T-helper 2 cell (primary cell): ENCODE measurements at places on chromosomes 7 and 10.

- DNase-seq = no peak
Observed at GRCh38 chr10:124595143-124595883, 133.7 kb downstream of the LHPP start.

- no peak for DNase-seq
Observed at GRCh38 chr10:4227586-4227985, 442.6 kb upstream of the KLF6 start.

- DNase-seq = no peak
Observed at GRCh38 chr10:100816671-100817070, 71.3 kb downstream of the PAX2 start.

- no peak for DNase-seq
Observed at GRCh38 chr7:37287131-37287855, 161.4 kb downstream of the ELMO1 start.

DNA sequence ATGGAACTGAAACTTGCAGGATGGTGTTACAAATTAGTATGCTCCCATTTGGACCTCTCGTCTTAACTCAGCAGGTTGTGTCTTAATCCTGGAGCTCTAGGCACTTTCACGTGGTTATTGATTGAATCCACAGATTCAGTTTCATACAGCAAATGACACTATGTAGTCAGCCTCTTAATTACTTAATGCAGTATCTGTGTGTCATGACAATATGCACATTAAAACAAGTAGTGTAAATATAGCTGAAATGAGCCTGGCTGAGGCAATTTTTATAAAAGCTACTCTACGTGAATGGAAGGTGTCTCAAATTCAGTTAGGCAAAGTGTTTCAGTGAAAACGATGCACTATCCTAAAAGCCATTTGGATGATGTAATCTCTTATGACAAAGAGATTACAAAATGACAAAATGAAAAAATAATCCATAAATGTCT is 86.8 kb downstream of the CD36 start:
- DNase-seq = no peak

DNA sequence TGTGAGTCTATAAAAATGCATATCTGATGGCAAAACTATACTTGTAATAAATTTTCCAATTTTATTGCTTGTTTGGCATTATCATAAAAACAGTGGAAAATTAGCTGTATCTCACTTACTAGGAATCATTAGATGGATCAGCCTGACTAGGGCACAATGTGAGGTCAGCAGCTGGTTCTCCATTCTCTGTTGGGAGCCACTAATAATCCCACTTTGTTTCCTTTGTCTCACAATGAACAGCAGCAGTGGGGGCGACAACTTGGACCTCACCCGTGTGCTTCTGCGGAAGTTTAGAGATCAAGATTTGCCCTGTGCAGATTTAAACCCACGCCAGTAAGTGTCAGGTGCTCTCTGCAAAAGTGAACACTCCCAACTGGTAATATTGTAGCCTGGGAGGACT is 295.5 kb downstream of the ABCA13 start:
- DNase-seq = no peak

DNA sequence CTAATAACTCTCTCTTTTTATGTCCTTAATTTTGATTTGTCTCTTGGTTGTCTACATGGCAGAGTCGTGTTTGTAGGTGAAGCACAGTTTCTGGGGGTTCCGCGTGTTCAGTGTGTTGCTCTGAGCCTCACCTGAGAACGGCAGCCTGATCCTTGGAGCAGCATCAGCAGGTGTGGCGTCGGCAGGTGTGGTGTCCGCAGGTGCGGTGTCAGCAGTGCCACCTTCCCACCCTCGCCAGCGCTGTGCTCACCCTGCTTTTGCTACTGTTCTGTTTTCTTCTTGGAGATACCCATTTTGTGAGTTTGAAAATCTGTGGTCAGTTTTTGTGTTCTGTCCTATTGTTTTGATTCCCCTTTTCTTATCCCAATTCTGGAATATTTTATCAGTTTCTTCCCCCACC is 406.6 kb downstream of the GLRX3 start:
- no peak for DNase-seq

DNA sequence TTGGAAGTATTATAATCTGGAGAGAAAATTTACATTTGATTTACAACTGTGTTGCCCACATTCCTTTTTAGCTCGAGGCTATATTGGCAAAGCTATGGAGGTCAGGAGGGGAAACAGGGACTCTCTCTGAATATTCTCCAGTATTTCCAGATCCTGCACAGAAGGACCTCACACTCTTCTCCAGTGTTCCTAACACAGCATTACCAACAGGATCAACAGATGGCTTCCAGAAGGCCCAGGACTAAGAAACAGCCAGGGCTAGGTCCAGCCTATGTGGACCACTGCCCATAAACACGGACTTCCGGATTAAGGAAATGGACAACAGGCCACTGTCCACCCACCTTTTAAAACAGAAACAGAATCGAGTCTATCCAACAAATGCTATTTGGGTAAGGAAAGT is 65.3 kb downstream of the CHCHD3 start:
- no peak for DNase-seq

DNA sequence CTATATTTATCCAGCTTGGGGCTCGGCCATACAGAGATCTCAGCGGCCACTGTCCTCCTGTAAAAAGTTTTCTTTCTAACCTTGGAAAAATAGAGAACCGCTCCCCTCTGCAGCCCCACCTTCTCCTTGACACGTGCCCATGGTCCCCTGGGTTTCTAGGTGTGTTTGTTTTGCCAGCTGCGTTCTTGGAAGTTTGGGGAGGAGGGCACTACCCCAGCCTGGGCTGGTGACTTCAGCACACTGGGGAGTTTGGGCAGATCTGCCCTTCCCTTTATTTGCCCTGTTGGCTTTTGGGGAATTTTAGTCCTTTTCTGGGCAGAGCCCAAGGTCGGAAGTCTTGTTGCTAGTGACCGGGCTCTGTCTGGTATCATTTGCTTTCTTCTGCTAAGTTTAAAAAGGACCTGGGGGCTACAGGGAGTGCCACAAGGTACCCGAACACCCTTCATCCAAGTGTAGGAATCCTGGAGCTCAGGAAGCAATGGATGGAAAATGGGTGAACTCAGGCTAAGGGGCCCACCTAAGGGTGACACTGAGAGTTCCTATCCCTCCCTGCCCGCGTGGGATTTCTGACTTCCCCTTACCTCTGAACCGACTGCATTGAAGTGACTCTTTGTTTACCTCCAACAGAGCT is 1.7 kb downstream of the ADAMTS14 start:
- no peak for DNase-seq

GRCh38 chr7:114158275-114158674 is 239.5 kb upstream of the PPP1R3A start:
- DNase-seq = no peak

- no peak for DNase-seq
Observed at GRCh38 chr10:14220026-14220425, 110.7 kb downstream of the FRMD4A start.

GRCh38 chr7:22216832-22217475 is 140.0 kb downstream of the RAPGEF5 start:
- no peak for DNase-seq

GRCh38 chr7:113606325-113606724 is 312.5 kb downstream of the PPP1R3A start:
- DNase-seq = no peak

DNA sequence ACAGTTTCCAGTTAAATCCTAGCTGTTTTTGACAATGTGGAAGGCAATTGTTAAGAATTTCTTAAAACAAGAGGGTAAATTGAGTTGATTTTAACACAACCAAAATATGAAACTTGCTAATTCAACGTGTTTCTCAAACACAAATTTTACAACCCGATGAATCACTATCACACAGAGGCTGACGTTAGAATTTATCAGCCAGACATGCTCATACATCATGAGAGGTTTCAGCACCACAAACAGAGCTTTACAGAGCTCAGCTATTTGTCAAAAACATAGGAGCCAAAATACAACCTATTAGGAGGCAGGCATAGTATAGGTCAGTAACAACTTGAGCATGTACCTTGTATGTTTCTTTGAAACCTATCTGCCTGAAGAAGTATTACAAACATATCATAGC is 36.1 kb downstream of the LRRN3 start:
- no peak for DNase-seq

DNA sequence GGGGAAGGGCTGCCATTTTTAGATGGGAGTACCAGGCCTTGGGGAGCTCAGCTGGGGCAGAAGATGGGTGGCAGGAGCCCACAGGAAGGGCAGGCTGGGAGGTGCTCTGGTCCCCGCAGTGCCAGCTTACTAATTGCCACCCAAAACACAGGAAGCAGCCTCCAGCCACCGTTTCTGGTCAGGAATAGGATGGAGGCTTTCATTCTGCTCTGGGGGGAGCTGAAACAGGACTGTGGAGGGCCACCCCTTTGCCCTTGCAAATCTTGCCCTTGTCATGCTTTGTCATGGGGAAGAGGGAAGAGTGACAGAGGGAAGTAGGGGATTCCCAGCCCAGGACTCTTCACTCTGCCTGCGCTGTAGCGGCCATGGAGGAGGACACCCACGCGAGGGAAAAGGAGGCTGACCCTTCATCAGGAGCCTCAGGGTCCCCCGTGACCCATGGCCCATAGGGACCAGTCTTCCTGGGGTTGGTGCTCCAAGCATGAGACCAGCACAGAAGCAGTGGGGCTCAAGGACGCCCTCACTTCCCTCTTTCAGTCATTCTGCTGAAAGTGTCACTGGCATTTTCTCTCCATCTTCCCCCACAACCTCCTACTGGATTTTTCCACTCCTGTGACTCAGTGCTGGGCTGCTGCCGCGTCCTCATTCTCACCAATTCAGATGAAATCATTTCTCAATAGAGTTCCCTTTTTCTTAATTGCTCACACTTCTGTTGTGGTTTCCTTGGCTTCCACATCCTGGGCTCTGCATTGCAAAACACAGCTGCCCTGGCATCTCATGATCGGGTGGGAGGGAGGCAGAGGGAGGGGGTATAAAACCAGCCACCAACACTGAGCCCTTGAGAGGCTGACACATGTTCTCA is 61.9 kb downstream of the MKI67 start:
- DNase-seq = peak; percentile 90

- DNase-seq = no peak
Observed at GRCh38 chr7:24715661-24716479, 41.4 kb downstream of the GSDME start.

DNA sequence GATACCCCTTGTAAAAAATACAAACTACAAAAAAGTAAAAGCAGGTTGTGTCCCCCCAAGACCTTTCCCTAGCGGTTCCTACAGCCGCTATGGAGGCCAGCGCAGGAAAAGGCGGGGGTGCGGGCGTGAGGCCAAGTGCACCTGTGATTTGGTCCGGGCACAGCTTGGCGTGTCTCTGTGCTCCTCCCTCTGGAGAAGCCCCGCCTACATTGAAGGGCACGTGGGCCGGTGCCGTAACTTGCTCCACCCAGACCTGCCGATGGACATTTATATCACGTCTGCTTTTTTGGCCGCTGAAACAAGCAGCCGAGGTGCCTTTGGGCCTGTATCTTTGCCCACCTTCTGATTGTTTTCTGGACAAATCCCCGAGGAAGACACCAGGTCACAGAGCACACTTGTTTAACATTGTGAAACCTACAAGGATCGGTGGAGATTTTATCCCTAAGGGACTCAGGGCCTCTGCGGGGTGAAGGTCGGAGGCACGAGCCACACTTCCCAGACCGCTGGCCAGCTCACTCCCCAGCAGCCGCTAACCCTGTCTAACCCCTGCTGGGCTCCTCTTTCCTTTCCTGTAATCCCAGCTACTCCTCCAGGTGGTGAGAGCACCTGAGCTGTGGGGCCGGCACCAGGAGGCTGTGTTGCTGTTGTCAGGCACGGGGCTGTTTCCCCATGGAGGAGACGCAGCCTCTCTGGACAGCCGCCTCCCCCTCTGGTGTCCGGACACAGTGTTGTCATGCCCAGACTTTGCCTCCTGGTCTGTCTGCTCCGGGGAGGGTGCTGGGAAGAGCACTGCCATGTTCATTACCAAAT is 18.8 kb upstream of the INPP5A start:
- DNase-seq = no peak

GRCh38 chr10:5915451-5915850 is 25.4 kb downstream of the FBH1 start:
- DNase-seq = no peak

GRCh38 chr10:43299579-43299978 is 32.7 kb upstream of the RASGEF1A start:
- DNase-seq = peak; percentile 24

DNA sequence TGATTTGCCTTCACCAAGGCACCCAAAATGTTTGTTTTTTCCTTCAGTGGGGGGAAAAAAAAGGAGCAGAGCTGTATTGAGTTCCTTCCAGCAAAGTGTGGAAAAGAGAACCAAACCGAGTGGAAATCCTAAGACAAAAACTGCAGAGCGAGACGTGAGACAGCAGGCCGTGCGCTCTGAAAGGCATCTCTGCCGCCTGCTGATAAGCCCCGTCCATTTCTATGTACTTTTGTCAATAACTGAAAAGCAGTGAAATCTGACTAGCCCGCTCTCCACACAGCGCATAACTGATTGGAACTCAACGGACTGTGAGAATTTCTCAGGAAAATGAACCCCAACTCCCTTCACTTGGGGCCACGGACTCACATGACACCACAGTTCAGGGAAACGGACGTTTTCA is 83.2 kb downstream of the COBL start:
- DNase-seq = no peak

DNA sequence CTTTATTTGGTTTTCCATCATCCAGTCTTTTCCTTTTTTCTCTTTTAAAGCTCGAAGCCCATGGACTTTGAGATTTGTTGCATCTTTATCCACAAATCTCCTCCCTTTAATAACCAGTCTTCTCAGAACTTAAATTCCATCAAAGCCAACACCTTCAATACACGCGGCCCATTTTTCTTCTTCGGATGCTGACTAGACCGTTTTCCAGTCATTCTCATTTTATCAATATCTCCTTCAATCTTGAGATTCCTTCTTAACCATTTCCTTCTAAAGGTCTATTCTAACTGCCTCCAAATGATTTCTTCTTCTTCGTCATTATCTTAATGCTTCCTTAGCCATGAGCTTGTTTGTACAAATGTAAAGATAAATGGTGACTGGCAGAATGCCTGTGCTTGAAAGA is 173.5 kb downstream of the BAMBI start:
- DNase-seq = no peak

- DNase-seq = no peak
Observed at GRCh38 chr7:30923774-30924413, 12.2 kb downstream of the AQP1 start.

DNA sequence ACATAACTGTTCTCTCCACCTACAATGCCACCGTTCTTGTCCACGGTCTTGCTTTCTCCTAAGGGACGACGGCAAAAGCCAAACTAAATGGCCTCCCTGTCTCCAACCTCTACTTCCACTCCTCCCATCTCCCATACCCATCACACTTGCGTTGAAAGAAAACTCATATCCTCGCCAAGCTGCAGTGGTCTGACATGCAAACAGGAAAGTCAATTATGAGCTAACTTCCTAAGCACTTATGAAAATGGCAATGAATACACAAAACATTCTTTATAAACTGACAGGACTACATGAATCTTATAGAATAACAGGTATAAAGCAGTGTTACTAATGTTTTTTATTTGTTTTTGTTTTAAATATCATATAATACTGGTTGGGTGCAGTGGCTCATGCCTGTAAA is 46.4 kb downstream of the TYW1B start:
- no peak for DNase-seq

GRCh38 chr10:4371691-4372295 is 454.2 kb upstream of the AKR1E2 start:
- DNase-seq = no peak

DNA sequence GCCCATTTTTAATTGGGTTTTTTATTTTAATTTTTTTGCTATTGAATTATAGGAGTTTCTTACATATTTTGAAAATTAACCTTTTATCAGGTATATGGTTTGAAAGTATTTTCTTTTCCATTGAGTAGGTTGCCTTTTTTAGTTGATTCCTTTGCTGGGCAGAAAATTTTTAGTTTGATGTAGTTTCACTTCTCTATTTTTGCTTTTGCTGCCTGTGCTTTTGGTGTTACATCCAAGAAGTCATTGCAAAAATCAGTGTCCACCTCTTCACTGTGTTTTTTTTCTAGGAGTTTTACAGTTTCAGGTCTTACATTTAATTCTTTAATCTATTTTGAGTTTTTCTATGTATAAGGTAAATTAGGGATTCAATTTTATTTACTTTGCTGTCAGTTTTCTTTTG is 129.8 kb upstream of the FERD3L start:
- no peak for DNase-seq
